ENCODE measurements at places on chromosomes 4 and X. TPM values are rescaled to one million over a fixed set of nuclear protein-coding genes. Genes with fewer than 3 reads are reported as not detected.

The BANK1 gene
- total RNA-seq = 1.8 TPM

The FAM149A gene
- 12.7 TPM for total RNA-seq

GRCh38 chrX:153933748-153934147, 1.1 kb downstream of the NAA10 start:
- peak; percentile 85 for DNase-seq
- H3K4me3 ChIP-seq = peak overlapping the region; percentile 82
- H3K4me1 ChIP-seq = peaks cover 7% of the 10 kb centered on the region
- peak overlapping the region; percentile 48 for H3K27ac ChIP-seq
- peaks cover 22% of the 10 kb centered on the region for H3K36me3 ChIP-seq

DNA sequence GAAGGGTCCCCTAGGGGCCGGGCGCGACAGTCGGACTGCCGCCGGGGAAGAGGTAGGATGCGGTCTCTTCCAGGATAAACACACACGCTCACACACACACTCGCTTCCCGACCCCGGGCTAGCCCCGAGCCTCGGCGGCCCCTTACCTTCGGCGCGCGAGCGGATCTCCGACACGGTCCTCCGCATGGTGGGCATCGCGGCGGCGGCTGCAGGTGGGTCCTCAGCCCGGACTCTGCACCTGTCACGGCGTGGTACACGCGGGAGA, 294 bp downstream of the ATP8A1 start:
- peaks cover 22% of the 10 kb centered on the region for H3K4me1 ChIP-seq
- peak overlapping the region; percentile 74 for H3K4me3 ChIP-seq
- no peaks in the 10 kb centered on the region for H3K36me3 ChIP-seq
- H3K27me3 ChIP-seq = no peaks in the 10 kb centered on the region
- no peak for DNase-seq
- H3K27ac ChIP-seq = no peak overlapping the region

DNA sequence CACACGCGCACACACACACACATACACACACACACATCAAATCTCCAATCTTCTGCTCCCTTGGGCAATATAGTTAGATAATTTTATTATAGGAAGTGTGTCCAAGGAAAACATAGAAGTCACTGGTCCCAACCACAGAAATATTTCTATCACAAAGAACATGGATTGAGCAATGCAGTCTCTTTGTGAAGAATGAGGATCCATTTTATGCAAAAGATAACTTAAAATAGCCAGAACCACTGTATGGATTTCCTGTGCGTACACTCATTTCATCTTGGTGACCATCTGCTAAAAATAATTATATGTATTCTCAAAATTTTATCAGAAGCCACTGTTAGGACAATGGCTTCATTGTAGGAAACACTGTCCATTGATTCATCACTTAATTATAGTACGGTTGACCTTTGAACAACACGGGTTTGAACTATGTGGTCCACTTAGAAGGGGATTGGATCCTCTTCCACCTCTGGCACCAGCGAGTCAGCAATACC, 169.6 kb upstream of the MXRA5 start:
- DNase-seq = no peak
- H3K27me3 ChIP-seq = no peaks in the 10 kb centered on the region
- H3K36me3 ChIP-seq = no peaks in the 10 kb centered on the region
- H3K27ac ChIP-seq = peak overlapping the region; percentile 88
- H3K4me1 ChIP-seq = peaks cover 33% of the 10 kb centered on the region

- no peak overlapping the region for H3K4me3 ChIP-seq
- no peaks in the 10 kb centered on the region for H3K27me3 ChIP-seq
- H3K4me1 ChIP-seq = peaks cover 12% of the 10 kb centered on the region
- H3K27ac ChIP-seq = peak overlapping the region; percentile 77
- DNase-seq = no peak
Measured at GRCh38 chr4:74426101-74426500, 18.8 kb upstream of the AREG start.

GRCh38 chr4:98937986-98938720, 9.2 kb upstream of the EIF4E start:
- H3K4me1 ChIP-seq = peaks cover 7% of the 10 kb centered on the region
- H3K27ac ChIP-seq = no peak overlapping the region
- no peaks in the 10 kb centered on the region for H3K27me3 ChIP-seq
- peak; percentile 81 for DNase-seq

DNA sequence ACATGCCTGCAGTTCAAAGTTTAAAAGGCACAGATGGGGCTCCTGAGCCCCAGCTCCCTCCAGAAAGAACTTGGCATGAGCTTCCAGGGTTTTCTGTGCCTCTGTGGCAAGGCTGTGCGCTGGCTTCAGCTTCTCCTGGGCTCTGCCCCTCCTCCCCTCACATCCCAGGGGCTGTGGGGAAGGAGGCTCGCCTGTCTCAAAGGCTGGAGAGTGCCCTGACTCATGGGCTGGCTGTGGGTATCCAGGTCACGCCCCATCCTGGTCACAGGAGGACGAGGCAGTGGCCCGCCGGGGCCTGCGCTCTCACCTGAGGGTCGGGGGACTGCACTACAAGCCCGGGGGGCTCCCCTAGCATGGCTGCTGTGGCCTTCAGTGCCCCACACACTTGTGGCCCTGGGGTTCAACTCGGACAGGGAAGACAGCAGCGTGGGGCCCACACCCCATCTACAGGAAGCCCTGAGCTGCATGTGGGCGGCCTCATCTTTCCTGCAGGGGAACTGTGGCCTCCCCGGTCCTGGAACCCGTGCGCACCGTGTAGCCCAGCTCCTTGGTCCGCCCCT, 17.9 kb downstream of the LRPAP1 start:
- H3K27me3 ChIP-seq = no peaks in the 10 kb centered on the region
- H3K4me1 ChIP-seq = no peaks in the 10 kb centered on the region
- no peak overlapping the region for H3K4me3 ChIP-seq

Data from osteoblast (primary cell).